ENCODE measurements at places on chromosomes 1 and 21.

GRCh38 chr1:197144570-197145325 is 1.7 kb downstream of the ASPM start:
- no peak for DNase-seq

DNA sequence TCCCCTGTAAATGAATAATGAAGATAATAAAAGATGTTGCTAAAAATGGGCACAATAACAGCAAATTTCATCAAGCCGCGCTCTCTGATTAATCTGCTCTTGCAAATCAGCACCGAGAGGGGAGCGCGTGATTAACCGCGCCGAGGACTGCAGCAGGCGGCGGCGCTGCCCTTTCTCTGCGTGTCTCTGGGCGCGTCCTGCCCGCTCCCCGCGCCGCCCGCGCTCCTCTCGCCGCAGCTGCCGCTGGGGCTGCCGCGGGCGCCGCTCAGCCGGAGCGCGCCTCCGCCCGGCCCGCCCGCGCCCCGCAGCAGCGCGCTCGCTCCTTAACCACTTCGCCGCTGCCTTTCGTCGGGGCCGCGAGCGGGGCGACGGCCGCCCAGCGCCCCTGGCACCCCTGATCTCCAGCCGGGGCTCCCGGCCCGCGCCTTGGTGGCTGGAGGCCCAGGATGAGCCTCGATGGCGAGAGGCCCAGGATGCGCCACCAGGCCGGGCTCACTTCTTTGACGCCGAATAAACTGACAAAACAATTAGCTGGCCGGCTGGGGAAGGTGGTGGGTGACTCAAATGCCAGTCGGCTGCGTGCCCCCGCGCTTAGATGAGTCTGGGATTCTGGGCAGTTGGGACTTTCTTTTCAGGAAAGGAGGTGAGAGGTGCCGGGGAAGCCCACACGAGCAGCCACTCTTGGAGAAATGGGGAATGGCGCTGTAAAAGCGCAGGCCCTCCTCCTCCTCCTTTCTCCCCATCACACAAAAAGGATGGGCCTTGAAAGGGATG is 221.4 kb upstream of the PKN2 start:
- DNase-seq, result no peak

DNA sequence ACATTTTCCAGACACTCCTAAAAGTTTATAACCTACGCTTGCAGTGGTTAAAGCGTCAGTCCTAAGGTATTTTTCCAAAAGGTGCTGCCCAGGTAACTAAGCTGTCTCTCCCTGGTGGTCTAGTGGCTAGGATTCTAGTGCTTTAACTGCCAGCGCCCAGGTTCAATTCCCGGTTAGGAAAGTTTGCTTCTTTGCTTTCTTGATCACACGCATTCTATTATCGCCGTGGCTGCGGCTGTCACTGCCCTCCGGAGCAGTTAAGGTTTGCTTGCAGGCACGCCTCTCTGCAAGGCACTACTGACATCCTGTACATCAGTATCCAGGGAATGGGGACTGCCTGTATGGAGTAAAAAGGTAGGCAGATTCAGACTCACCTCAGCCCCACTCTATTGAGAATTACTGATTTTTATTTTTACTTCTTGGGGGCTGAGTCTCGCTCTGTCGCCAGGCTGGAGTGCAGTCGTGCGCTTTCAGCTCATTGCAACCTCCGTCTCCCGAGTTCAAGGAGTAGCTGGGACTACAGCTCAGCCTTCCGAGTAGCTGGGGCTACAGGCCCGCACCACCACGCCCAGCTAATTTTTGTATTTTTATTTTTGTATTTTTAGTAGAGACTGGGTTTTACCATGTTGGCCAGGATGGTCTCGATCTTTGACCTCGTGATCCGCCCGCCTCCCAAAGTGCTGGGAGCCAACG is 53.2 kb upstream of the CFAP126 start:
- no peak for DNase-seq

DNA sequence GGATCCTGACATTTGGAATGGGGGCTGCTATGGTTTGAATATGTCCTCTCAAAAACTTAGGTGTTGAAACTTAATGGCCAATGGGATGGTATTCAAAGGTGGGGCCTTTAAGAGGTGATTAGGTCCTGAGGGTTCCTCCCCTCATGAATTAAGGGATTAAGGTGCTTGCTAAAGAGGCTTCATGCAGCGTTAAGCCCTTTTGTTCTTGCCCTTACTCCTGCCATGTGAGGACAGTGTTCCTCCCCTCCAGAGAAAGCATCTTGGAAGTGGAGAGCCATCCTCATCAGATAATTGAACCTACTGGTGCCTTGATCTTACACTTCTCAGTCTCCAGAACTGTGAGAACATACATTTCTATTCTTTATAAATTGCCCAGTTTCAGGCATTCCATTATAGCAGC is 146.6 kb downstream of the KCNJ6 start:
- DNase-seq, result no peak

- no peak for DNase-seq
These were observed 4.1 kb downstream of the KRTAP13-4 start for GRCh38 chr21:30434033-30434631.

DNA sequence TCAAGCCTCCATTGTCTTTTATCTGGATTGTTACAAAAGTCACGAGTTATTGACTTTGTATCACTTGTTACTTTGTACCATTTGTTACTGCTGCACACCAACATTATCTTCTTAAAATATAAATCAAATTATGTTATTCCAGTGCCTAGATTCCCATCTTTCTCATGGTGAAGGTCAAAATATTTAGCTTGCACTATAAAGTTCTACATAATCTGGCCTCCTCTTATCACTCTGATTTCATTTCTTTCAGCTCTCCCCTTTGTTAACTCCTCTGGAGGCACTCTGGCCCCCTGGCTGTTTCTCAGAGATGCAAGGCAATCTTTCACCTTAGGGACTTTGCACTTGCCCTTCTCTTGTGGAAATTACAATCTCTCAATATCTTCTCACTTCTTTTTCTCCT is 143.8 kb downstream of the OLFM3 start:
- DNase-seq, result no peak

- DNase-seq, result no peak
These were observed 22.7 kb downstream of the MATN1 start for GRCh38 chr1:30700528-30701257.

DNA sequence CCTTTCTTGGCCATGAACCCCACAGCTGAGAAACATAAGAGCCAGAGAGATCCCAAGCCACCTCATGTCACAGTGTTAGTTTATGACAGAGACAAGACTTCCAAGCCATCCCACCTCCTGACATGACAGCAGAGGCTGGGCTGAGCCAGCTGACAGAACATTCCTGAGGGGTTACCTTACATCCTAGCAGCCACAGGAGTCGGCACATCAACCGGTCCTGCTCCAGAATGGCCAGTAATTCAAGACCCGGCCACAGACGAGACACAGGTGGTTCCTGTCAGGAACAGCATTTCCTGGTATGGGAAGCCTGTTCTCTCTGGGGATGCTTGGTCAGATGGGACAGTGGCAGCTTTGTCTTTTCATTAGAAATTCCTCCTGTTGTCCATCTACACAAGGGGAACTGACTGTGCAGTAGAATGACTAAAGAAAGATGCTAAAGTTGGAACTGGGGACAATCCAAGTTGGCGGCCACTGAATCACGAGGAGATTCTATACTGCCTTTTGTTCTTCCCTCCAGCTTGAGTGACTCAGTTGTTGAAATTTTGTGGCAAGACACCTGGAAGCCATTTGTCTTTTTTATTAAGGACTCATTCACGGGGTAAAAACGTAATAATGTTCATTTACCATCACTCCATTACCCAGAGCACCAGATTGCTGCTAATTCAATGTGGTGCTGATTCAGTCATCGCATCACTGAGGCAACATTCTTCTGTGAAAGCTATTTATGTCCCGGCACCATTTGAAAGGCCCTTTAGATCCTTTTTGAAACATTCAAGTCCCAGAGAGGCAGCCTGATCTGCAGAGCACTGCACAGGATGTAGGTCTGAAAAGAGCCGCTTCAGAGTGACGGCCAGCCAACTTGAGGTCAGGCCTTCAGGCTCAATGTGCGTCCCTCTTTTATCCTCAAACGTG is 37.2 kb upstream of the NPL start:
- no peak for DNase-seq

DNA sequence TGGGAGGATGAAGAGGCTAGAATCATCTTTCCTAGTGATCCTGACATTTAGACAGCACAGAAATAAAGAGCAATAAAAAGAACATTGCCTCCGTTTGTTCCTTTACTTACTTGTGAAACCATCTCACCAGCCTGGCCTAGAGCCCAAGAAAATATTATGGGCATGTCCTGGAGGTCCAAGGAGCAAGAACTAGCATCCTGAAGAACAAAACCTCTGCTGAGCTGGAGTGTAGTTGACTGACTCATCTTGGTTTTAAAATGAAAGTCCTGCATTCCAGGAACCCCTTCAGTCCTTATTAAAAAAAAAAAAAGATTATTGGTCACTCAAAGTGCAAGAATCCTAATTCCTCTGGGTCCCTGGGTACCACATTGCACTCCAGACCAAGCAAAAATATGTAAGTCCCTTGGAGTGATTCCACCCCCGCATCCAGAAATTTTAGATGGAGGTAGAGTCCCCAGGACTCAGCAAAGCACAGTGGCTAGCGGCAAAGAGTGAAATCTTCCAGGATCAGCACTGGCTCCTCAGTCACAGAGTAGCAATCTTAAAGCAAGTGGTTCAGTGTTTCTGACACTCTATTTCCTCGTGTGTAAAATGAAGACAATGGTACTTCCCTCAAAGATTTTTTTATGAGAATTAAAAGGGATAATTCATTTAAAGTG is 7.0 kb downstream of the SMCP start:
- no peak for DNase-seq

DNA sequence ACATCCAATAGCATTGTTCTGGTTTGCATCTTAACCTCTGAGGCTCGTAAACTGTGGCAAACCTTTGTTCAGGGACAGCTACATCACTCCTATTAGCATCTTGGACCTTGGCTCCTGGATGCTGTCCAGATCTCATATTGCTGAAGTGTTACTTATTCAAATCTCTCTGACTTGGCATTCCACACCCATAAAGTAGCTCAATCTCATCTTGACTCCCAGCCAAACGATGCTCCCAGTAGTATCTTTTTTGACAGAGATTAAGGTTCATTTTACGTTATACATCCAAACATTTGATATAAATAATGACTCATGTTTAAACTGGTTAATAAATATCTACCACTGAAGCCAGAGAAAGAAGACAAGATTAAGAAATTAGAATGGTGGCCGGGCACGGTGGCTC is 4.4 kb upstream of the FLVCR1 start:
- no peak for DNase-seq

- no peak for DNase-seq
These were observed 19.7 kb upstream of the PGBD2 start for GRCh38 chr1:248886237-248886895.

- no peak for DNase-seq
These were observed 106.7 kb downstream of the CAMTA1 start for GRCh38 chr1:6891781-6892579.

DNA sequence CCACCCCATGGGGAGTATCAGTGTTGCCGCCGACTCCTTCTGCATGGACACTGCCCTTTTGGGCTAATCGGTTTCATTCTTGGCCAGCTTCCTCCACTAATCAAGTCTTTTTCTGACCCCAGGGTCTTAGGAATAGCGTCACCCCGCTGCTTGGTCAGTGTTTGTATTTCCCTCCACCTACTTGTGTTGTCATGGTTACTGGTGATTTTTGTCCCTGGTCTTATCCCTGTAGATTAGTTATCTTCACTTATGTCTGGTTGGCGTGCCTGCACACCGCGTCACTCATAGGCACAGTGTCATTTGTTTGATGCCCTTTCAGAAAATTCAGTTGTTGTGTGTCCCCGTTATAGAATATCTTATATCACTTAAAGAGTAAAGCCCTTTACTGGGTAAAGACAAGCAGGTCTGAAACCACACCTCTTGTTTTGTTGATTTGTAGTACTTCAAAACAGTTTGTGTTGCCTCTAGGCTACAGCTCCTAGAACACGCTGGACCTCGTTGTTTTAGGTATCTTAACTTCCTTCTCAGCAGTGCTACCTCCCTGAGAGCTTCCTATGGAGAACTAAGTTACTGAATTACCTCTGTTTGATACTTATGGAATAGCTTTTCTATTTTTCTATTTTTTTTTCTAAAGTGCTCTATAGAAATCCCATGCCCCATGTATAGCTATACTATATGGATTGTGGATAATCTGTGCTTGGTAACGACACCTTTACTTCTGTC is 868 bp downstream of the PPP1R12B start:
- DNase-seq, result no peak

GRCh38 chr1:22925111-22925510 is 47.6 kb downstream of the LACTBL1 start:
- DNase-seq, result no peak

DNA sequence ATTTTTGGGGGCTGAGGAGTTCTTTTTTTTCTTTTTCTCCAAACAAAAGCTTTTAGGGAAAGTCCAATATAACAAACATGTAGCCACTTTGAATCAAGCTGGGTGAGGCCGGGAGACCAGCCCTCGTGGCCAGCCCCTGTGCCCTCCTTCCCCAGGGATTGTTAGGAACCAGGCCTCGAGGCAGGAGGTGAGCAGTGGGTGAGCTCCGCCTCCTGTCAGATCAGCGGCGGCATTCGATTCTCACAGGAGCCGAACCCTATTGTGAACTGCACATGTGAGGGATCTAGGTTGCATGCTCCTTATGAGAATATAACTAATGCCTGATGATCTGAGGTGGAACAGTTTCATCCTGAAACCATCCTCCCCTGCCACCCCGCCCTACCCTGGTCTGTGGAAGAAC is 41.8 kb upstream of the TTC22 start:
- no peak for DNase-seq

GRCh38 chr1:113677250-113678158 is 81.8 kb downstream of the PHTF1 start:
- DNase-seq, result no peak

DNA sequence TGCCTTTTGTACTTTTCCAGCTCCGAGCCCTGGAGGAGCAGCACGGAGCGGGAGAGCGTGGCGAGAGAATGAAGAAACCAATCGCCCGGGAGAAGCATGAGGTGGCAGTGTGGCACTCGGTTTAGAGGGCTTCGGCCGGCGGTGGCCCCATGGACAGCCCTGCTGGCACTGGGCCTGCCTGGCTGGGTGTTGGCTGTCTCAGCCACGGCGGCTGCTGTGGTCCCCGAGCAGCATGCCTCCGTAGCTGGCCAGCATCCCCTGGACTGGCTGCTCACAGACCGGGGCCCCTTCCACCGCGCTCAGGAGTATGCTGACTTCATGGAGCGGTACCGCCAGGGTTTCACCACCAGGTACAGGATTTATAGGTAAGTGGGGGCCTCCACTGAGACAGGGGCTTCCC is 59.0 kb downstream of the BRINP2 start:
- DNase-seq, result no peak

GRCh38 chr21:44748621-44749020 is 37.2 kb upstream of the TSPEAR start:
- no peak for DNase-seq

- DNase-seq, result peak; percentile 20
These were observed at the start of gene LAMC2 for GRCh38 chr1:183185941-183186490. Gene LAMC2, plus strand, starts transcription at chr1:183186264. Its CDS starts 89 bp downstream, at chr1:183186353.

GRCh38 chr1:56330391-56331026 is 248.9 kb downstream of the PLPP3 start:
- no peak for DNase-seq
